ENCODE measurements at places on chromosomes 12 and 14.

GRCh38 chr14:70801836-70802235 lies 7.5 kb downstream of the MAP3K9 start:
- DNase-seq = no peak

GRCh38 chr12:105368047-105368646 lies 37.7 kb downstream of the C12orf75 start:
- no peak for DNase-seq

DNA sequence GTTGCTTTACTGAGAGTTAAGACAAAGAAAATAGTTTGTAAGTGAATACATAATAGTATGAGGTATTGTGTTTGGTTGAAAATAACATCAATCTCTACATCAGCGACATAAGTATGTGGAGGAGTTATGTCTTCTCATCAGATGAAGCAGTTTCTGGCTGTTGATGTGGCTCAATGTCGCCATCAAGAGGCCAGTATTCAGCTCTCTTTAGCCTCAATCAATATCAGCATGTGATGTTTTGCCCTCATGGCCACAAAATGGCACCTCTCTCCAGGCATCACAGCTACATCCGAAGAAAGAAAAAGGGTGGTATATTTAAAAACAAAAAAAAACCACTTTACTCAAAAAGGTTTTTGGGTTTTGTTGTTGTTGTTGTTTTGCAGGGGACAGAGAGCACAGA lies 302.3 kb upstream of the TMEM132C start:
- no peak for DNase-seq

GRCh38 chr12:66725031-66725430 lies 46.2 kb upstream of the GRIP1 start:
- DNase-seq = peak; percentile 12

- DNase-seq = peak; percentile 96
These were observed 14.1 kb upstream of the CDH24 start for GRCh38 chr14:23071244-23071920.

- no peak for DNase-seq
These were observed 229.2 kb downstream of the ALX1 start for GRCh38 chr12:85509081-85509856.

DNA sequence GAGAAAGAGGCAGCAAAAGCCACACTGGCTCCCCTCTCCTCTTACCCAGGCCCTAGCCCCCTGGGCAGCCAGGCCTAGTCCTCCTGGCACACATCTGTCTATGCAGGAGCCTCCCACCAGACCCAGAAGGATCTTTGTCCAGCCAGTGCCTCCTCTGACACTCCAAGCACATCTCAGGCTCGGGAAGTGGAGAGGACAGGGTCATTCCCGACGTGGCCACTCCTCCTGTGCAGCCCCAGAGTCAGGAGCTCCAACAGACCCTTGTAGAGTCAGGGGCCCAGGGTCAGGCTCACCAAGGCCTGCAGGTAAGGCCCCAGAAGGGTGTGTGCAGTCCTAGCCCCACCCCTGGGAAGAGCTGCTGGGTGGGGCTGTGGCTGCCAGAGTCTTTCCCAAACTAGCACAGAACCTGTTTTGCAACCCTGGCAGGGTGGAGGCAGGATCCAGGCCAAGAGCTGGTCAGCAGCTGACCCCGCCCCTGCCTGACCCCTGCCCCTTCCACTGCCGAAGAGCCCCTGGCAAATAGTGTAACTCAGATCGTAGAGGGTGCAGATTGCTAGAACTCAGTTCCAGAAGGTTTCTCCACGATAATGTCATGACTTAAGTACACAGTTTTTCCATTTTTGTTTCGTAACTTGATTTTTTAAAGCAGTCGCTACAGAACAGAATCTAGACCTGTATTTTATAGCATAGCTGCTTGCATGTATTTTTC lies 26.6 kb upstream of the PNMA1 start:
- DNase-seq = peak; percentile 53

DNA sequence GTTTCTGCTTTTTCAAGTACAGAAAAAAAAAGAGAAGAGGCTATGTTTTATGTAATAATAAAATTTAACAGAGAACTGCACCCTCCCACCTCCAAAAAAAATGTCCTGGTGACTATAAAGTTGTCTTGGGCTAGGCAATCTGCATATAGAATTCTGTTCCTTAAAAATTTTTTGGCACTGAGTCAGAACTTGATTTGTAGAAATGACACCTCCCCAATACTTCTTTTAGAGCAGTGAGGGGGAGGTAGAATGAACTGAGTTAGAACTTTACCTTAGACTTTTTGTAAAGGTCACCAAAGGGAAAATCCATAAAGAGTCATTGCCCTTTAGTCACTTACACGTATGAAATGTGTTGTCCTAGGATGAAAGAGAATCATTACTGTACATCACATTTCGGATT lies 80.0 kb downstream of the BTG1 start:
- DNase-seq = no peak

DNA sequence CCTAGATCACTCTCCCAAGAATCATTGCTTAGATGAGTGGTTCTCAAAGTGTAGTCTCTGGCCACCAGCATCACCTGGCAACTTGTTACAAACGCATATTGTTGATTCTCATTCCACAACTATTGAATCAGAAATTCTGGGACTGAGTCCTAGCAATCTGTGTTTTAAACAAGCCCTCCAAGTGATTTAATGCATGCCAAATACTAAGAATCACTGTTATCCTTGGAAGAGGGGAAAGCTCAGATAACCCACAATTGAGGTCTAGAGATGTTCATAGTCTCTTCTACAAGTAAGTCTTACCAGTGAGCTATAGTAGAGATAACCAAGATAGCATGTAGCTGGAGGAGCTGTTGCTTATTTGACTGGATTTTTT lies 666.6 kb downstream of the DIO2 start:
- peak; percentile 67 for DNase-seq

GRCh38 chr12:108570743-108571608 lies 8.6 kb downstream of the ISCU start:
- DNase-seq = peak; percentile 62

GRCh38 chr12:123696646-123697045 lies 15.5 kb upstream of the ATP6V0A2 start:
- no peak for DNase-seq

GRCh38 chr14:85057221-85057620 lies 472.7 kb upstream of the FLRT2 start:
- no peak for DNase-seq

- DNase-seq = no peak
These were observed 18.7 kb upstream of the KIF26A start for GRCh38 chr14:104119488-104120251.

GRCh38 chr12:91155990-91156389 lies 26.6 kb downstream of the DCN start:
- DNase-seq = no peak

- DNase-seq = no peak
These were observed 10.6 kb downstream of the MCRS1 start for GRCh38 chr12:49557187-49557916.

DNA sequence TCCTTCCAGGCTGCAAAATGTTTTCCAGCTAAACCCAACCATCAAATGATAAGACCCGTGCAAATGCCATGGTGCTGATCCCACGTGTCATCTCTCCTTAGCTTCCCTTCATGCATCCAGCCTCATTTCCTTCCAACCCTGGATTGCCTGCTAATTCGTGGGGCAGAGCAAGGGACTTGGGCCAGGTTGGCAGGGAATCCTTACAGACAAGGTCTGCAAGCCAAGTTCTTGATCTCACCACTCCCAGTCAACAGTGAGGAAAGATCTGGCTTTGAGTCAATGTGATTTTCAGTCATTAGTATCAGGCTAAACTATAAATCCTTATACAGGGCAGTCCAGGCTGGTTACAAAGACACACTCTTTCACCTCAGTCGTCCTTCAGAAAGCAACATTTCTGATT lies 150.9 kb downstream of the ANO2 start:
- no peak for DNase-seq

DNA sequence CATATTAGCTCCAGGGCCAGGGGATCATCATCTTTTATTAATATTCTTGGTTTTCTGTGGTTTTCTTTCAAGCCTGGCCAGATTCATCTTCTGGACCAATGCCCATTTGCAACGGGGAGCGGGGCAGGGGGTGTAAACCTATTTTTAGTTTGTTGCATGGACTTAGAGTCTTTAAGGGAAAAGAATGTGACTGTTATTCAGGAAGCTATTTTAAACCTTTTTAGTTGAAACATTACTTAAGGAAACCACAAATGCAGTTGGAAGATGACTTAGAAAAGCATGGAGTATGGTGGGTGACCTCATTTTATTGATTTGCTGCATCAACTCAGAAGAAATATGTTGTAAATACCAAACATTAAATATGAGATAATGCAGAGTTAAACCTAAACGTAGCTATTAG lies 368.4 kb upstream of the E2F7 start:
- peak; percentile 1 for DNase-seq

GRCh38 chr14:87524011-87524410 lies 469.0 kb downstream of the GALC start:
- DNase-seq = no peak

GRCh38 chr12:54051026-54051842 lies 2.4 kb upstream of the HOXC4 start:
- no peak for DNase-seq

GRCh38 chr12:49577589-49578315 lies 9.8 kb upstream of the MCRS1 start:
- no peak for DNase-seq

- DNase-seq = no peak
These were observed 1.4 kb upstream of the SAV1 start for GRCh38 chr14:50669441-50669986.

DNA sequence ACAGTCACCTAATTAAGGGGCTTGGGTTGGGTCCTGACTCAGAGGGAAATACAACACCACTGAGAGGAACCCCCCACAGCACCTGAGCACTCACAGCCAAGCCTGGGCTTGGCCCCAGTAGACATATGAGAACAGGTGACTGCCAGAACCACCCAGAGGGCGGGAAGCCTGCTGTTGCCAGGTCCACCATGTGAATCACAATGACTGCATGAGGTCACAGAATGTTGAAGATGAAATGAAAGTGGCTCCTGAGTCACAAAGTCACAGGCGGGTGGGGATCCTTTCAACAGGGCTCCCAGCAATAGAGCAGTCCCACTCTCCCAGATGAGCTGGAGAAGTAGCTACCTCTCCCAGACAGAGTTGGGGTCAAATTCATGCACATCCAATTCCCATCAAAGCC lies at the start of gene LRRC74A:
Gene LRRC74A (plus strand): TSS at position 287 of the 400 bp plus-strand sequence. CDS start 290 bp downstream, outside the sequence.
- no peak for DNase-seq

DNA sequence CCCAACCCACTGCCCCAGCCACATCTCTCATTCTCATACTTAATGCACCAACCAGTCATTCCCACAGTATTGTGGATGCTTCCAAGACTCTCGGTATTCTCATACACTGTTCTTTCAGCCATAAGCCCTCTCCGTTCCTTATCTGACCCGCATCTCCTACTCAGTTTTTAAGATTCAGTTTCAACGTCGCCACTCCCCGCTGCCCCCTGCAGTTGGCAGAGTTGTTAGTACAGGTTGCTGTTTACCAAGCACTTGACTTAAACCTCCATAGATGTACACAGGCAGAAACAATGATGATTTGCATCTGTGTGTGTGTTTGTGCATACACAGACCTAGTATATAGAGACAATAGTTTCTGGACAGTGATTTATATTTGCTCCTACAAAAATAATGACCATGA lies 40.2 kb downstream of the PAH start:
- no peak for DNase-seq

DNA sequence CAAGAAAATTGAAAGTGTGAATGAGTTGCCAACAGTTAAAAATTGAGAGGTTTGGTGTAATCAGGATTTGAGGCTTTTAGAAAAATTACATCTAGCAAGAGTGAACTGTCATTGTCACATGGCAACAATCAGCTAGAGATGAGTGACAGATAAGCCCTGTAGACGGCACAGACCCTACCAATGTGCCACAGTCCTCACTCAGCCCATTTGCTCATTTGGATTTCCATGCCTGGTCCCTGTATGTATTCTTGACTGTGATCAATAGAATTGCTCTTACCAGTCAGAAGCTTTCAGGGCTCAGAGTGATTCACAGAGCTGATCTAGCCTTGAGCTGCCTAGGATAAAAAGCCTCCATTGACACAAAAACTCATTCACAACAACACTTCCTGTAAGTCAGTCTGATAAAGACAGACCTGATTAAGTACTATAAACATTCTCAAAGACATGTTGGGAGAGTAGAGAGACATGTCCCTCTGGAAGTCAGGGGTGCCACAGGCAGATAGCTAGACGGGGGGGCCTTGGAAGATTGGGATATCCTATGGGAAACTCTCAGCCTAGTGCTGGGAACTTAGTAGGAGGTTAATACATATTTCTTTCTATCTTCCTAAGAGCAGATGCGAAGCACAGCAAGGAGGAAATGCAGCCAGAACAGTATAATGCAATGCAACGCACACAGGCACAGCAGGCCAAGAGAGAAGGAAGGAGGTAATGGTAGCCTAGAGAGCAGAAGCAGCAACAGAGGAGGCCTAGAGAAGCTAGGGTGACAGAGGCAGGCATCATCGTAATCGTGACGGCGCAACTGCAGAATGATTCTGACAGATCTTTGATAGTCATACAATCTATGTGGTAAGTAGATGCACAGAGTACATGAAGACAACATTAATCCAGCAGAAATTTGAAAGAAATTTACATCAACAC lies 2.0 kb upstream of the PELI2 start:
- DNase-seq = no peak

GRCh38 chr12:108717243-108717642 lies 14.1 kb downstream of the CORO1C start:
- DNase-seq = no peak

DNA sequence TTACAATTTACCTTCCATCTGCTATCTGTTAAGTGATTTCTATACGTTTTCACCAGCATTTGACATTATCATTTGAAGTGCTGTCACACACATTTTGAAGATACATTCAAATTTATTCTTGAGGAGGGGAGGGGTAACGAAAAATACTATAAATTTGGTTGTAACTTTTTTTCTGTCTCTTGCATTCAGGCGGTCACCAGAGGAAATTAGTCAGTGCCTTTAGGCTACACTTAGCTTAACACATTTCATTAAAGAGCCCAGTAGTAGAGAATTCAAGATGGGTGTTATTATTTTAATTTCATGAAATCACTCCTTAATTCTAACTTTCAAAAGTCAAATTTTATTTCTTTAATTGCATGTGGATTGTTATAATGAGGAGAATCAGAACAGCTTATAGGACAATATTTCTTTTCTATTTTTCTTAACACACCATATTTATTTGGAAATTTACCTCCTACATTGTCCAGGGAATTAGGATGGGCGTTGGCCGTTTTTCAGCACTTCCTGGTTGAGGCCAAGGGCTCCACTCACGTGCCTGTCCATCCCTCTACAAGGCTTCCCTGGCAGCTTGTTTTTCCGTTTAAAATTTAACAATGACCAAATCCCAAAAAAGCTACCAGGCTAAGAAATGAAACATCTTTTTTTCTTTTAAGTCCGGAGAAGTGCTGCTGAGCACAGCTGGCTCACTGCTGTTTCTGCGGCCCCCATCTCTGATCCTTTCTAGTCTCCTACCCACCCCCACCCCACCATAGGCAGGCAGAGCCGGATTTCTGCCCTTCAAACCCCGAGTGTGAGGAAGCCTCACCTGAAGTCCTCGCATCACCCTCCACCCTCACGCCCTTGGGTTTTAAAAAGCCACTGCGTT lies 1.1 kb upstream of the FAR2 start:
- no peak for DNase-seq
